ENCODE measurements at places on chromosomes 11 and 22.

GRCh38 chr11:133697161-133697560 lies 148.2 kb downstream of the SPATA19 start:
- no peak for DNase-seq

GRCh38 chr11:85724748-85725465 lies 38.9 kb upstream of the CCDC89 start:
- DNase-seq, result no peak

DNA sequence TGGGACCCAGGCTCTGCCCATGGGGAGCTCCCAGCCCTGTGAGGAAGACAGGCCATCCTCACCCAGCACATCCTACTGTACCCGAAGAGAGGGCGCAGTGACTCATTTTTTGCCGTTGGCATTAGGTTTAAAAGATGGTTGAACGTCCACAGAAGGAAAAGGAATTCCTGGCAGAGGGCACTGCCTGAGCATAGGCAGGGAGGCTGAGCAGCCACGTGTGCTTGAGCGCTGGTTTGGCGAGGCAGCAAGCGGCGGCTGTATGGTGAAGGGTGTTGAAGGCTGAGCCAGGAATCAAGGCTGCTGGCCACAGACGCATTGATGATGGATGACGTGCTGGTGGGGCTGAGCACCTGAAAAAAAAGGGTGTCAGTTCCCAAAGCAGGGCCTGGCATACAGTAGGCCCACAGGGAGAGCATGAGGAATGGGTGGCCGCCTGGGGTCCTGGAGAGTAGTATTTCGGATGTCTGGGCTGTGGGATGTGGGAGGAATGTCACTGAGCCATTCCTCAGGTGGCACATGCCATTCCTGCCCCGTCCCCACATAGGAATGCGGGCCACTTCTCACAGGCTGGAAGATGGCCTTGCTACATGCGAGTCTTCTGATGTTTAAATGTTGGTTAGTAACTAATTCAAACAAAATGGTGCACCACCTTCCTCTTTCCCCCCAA lies 112.5 kb downstream of the KIAA1671 start:
- DNase-seq, result no peak

GRCh38 chr22:19722982-19723231 lies 432 bp upstream of the GP1BB start:
- DNase-seq, result no peak

DNA sequence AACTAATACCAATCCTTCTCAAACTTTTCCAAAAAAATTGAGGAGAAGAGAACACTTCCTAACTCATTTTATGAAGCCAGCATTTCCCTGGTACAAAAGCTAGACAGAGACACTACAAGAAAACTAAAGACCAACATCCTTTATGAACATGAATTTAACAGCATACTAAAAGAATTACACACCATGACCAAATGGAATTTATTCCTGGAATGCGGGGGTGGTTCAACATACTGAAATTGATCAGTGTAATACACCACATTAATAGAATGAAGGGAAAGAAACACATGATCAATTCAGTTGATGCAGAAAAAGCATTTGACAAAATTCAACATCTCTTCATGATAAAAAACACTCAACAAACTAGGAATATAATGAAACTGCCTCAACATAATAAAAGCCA lies 148.1 kb downstream of the WNT7B start:
- DNase-seq, result no peak

DNA sequence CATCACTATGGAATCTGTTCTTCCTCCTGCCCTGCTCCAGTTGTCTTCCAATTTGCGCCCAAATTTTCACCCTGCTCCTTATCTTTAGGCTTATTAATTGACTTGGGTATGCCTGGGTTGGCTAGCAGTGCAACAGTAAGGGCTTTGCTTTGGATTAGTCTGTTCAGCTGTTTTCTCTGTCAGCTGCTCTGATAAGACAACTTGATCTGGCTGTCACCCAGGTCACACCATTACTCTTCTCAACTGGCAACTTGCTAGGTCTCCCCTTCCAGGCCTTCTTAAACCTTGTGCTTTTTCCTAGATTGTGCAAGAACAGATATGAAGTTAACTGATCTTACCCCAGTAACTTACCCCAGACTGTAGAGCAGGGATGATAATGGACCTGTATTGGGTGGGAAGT lies 357.8 kb upstream of the LARGE1 start:
- DNase-seq, result no peak

GRCh38 chr22:41909310-41910049 lies 5.4 kb downstream of the SHISA8 start:
- DNase-seq, result no peak

DNA sequence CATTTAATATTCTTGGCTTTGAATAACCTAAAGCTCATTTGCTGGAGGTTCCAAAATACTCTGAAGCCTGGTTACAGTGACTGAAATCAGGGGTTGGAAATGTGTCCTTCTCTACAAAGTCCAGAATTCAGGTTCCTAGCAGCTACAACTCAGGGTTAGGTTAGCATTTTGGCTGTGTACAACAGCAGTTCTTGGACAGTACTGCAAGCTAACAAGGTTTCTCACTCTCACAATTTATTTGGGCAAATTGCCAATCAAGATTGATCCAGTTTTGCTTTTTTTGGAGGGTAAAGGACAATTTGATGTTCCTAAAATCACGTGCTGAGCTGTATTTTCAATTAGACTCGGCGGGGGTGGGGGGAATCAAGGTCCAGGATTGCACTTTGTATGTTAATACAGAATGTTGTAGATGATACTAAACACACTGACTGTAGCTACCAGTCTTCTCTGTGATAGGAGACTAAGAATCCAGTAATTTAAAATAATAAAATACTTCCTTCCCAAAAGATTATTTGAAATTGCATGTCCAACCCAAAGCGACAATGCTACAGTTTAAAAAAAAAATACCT lies 49.7 kb upstream of the RAPSN start:
- DNase-seq, result no peak

DNA sequence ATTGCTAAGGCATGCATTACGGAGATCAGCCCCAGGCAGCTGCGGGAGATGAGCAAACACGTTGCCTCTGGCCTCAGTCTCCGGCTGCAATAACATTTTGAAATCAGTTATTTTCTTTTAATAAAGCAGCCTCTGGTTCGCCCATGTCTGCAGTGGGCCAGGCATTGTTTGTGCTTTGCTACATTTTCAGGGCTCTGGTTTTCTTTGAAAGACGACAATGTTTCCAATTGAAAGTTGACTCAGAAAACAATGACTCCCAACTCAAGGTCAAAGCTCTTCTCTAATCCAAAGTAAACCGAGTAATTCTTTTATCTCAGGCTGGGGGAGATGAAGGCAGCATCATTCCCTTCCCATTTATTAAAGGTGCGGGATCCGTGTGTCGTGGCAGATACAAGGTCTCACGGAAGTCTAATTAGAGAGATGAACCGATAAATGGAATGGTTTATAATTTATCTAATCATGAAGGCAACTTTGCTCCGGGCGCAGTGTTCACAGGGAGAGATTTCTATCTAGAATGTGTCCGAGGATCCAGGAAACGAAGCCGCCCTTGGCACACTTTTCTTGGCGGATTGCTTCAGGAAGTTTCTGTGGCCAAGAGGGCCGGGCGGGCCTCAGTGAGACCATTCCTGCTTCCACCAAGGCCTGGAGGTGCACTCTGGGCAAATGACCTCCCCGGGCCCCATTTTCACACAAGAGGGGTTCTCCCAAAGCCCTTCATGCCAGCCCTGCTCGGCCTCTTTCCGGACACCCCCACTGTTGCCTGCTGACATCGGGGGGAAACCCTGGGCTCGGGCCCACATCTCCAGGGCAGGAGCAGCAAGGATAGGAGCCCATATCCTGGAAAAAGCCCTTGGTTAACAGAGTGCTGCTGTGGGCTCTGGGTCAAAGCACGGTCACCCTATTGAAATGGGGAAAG lies 811.4 kb downstream of the BRD1 start:
- no peak for DNase-seq

DNA sequence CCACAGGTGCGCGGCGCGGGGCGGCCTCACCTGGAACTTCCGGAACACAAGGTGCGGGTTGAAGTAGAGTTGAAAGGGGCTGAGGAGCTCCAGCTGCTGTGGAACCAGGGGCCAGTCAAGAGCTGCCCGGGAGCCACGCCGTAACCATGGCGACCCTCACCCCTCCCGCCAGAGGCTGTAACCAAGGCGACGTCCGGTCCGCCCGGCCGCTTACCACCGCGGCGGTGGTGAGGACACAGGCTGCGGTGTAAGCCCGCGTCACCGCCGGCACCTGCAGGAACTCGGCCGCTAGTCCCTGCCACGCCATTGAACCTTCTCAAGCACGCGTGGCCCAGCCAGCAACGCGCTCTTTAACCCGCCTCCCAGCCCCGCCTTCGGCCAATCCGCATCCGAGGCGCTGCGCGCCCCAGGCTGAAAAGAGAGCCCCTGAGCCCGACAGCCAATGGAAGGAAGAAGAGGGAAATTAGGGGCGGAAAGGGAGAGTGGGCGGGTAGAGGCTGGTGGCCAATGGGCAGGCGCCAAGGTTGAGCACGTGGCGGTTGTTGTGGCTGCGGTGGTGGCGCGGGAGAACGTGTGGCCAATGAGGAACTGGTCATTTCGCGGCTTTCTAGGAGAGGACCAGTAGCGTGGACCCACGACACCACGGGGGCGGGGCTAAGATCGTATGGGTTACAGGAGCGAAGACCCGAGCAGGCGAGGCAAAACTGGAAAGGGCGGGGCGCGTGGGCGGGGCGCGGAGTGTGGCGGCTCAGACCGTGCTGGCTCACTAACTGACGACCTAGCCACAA lies at the start of gene DERL3:
Gene DERL3, minus strand, starts transcription at position 326 of the 788 bp plus-strand sequence. Its CDS starts 19 bp downstream, at position 307.
- DNase-seq, result peak; percentile 100

DNA sequence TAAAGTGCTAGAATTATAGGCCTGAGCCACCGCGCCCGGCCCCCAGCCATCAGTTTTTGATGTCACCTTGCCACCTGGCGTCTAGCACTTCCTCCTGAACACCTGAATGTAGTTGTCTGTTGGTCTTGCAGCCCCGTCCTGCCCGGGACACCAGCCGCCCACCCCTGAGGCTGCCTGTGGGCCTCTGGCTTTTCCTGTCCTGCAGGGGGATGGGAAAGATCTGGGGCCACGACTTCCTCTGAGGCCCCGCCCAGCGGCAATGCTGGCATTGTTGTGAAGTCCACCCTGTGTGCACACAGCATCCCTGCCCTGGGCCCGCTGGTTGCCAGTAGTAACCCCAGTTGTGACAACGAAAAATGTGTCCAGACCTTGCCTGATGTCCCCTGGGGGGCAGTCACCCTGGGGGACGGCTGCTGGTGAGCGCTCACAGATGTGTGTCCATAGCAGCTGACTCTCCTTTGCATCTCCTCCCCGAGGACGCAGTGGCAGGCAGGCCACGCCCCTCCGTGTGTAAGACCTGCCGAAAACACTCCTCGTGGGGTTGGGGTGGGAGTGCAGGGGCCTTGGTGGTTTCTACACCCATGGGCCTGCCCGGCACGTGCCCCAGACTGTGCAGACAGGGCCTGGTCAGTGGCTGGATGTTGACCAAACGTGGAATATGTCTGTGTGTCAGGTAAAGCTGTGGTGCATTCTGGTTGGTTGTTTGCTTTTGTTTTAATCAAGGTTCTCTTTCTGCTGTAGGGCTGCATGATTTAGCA lies 6.8 kb downstream of the SELENOO start:
- DNase-seq, result no peak

DNA sequence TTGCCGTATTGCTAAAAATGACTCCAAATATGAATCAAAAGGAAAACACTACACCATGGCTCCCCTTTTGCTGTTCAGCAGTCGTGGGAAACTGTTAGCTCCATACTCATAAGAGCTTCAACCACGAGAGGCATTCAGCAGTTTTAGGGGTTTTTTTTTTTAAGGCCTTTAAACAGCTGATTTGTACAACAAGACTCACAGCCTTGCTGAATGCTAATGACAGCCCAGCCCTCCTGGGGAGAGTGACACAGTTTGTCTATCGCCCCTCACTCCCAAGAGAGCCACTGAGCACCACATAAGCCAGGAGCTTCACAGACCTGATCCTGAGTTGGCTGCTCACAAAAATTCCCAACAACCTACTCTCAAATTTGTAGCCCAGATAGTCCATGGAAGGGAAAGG lies 32.4 kb downstream of the GALNT18 start:
- no peak for DNase-seq

DNA sequence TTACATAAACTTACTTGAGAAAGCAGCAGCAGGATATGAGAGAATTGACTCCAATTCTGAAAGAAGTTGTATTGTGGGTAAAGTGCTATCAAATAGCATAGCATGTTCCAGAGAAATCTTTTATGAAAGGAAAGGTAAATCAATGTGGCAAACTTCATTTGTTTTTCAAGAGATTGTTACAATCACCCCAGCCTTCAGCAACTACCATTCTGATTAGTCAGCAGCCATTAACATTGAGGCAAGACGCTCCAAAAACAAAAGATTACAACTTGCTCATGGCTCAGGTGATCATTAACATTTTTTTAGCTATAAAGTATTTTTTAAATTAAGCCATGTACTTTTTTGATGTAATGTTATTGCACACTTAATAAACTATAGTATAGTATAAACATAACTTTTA lies 357.2 kb downstream of the TMEM135 start:
- DNase-seq, result no peak

DNA sequence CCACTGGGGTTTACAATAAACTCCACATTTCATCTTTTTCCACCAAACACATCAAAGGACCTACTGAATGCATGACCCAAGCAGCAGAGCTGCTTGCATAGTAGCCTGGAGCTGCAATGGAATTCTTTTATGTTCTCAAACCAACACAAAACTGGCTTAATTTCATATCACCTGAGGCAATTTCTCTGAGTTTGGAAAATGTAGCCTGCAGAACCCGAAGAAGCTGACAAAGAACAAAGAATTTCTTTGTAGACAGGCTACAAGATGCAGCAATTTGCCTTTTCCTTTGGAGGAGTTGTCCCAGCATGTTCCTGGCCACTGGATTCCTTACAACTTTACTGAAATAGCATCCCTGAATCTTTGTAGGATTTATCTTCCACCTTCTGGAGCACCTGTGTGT lies 5.5 kb upstream of the TECTA start:
- no peak for DNase-seq

GRCh38 chr22:27295040-27295439 lies 506.5 kb downstream of the MN1 start:
- no peak for DNase-seq

DNA sequence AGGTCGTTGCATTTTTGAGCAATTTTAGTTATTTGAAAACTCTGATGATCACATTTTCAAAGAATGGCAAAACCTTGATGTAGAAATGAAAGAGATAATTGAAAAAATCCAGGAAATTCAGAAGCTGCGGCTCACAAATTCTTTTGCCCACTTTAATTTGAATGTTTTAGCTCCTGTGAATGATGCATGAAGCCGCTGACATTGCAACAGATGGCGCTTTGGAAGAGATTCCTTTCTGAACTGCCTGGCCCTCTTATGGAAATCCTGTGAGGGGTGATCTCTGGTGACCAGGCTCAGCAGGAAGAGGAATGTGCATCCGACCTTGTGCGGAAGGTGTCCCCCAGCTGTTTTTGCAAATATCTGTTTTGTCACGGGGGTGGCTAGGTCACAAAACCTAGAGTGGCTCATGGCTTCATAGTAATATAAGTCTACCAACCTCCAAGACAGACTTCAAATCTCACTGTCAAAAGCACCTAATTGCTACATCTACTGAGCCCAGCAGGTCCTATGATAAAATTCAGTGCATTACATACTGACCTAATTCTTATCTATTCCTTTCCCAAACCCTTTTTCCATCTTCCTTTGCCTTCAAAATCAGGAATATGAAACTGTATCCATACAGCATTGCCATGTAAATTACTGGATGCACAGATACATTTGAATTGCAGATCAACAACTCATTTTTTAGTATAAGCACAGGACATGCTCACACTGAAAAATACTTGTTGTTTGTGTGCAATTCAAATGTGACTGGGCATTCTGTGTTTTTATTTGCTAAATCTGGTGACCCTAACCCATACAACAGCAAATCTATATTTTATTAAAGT lies 412.7 kb downstream of the ETS1 start:
- no peak for DNase-seq

GRCh38 chr11:19920982-19921381 lies 208.3 kb downstream of the NAV2 start:
- no peak for DNase-seq

Measured in MM.1S (cell line).